ENCODE measurements at places on chromosomes 2 and 18. TPM values are rescaled to one million over a fixed set of nuclear protein-coding genes. Genes with fewer than 3 reads are reported as not detected.
A peak's percentile ranks its signal among the peaks of the same experiment; 100 is the strongest.

DNA sequence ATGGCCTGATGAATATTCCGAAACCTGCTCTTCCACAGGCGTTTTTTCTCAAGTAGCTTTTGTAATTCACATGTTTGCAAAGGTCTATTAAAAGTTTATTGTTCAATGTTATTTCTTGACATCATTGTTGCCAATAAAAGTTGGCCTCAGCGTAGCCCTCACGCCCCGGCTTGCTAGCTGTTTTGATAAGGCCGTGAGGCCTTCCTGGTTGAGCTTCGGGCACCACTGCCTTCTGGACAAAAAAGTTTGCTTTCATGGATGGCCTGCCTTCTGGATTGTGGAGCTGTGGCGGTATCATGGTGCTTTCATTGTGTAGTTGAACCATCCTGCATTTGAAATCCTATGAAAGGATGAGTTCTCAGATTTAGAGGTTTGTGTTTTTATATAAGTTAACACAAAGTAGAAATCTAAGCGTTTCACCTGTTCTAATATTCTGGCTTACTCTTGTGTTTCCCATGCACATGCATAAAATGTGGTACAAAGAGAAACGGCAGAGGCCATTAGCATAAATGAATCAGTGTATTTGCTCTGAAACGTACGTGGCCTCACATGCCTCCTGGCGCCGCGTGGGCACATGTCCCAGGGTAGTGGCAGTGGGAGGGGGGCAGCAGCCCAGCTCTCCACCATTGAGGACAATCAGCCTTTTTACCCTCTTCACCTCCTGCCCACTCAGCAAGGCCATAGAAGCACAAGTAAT, 134.5 kb downstream of the NCK2 start:
- H3K27me3 ChIP-seq = no peaks in the 10 kb centered on the region
- DNase-seq = no peak
- H3K27ac ChIP-seq = peak overlapping the region; percentile 31
- peaks cover 83% of the 10 kb centered on the region for H3K4me1 ChIP-seq
- no peak overlapping the region for H3K4me3 ChIP-seq
- peaks cover 64% of the 10 kb centered on the region for H3K36me3 ChIP-seq

- no peak overlapping the region for H3K4me3 ChIP-seq
- H3K4me1 ChIP-seq = peaks cover 34% of the 10 kb centered on the region
- peaks cover 16% of the 10 kb centered on the region for H3K36me3 ChIP-seq
Measured at GRCh38 chr2:9423922-9424272, 443 bp downstream of the CPSF3 start.

- no peak for DNase-seq
- H3K36me3 ChIP-seq = no peaks in the 10 kb centered on the region
- no peaks in the 10 kb centered on the region for H3K27me3 ChIP-seq
- no peaks in the 10 kb centered on the region for H3K4me1 ChIP-seq
Measured at GRCh38 chr2:215693999-215694580, 258.2 kb upstream of the FN1 start.

- H3K4me3 ChIP-seq = peak overlapping the region; percentile 48
- H3K36me3 ChIP-seq = no peaks in the 10 kb centered on the region
- H3K4me1 ChIP-seq = peaks cover 8% of the 10 kb centered on the region
- DNase-seq = no peak
Measured at GRCh38 chr2:218010984-218011652, 8.3 kb upstream of the TNS1 start.

DNA sequence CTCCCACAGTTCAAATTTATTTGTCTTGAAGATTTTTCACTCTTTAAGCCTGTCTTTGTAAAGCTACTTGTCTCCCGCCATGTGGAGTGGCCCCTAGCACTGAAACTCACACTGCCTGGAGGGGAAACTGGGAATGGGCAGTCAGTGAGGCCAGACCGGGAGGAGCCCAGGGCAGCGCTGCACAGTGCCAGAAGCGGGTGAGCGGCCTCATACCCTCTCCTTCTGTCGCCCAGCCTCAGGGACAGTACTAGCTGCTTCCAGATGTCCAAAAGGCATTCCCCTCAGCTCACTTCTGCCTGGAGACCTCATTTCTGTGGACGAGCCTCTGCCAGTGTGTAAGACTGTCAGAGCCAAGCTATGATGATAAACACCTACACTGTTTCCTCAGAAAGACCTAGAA, 79.9 kb downstream of the SEPTIN10 start:
- H3K27ac ChIP-seq = no peak overlapping the region
- DNase-seq = no peak
- no peaks in the 10 kb centered on the region for H3K36me3 ChIP-seq
- no peaks in the 10 kb centered on the region for H3K4me1 ChIP-seq

DNA sequence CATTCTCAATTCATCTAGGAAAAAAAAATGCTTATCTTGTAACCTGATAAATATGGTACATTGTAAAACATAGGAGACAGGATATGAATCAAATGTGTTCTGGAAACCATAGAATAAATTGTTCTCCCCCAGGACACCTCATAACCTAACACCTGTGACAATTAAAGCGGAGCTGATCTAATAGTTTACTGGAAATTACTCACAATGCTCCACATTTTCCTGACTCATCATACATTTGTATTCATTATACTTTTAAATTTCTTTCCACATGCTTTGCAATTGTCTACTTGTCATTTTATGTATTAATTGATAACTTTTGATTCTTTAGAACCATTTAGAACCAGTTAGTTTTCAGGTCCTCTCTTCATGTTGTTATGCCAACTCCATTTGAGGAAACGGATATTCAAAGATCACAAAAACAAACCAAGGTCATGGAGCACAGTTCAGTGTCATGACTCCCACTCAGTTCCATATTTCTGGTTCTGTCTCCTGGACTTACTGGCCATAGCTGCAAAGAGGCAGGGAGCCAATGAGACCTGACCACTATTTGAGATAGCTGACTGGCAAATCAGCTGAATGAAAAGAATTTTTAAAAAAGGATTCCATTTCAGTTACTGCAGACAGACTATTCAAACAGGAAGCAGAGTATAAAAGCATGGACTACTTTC, 128.5 kb downstream of the CALCRL start:
- no peaks in the 10 kb centered on the region for H3K36me3 ChIP-seq
- no peaks in the 10 kb centered on the region for H3K4me1 ChIP-seq
- H3K4me3 ChIP-seq = no peak overlapping the region

- no peaks in the 10 kb centered on the region for H3K27me3 ChIP-seq
- H3K36me3 ChIP-seq = no peaks in the 10 kb centered on the region
- no peak overlapping the region for H3K27ac ChIP-seq
Measured at GRCh38 chr2:85266146-85267041, 61.4 kb downstream of the TGOLN2 start.

- H3K4me3 ChIP-seq = no peak overlapping the region
- no peak overlapping the region for H3K27ac ChIP-seq
Measured at GRCh38 chr2:13524492-13524891, 807.8 kb downstream of the TRIB2 start.

The CAVIN2 gene
- not detected for total RNA-seq

The CLIP4 gene
- total RNA-seq = 25.1 TPM

The IL1RN gene
- 0.77 TPM for total RNA-seq

The TCF23 gene
- not detected for total RNA-seq

The REG3A gene
- not detected for total RNA-seq

The LOXHD1 gene
- total RNA-seq = not detected
